ENCODE measurements at places on chromosomes 1 and 21.

- DNase-seq = no peak
Measured at GRCh38 chr1:157137408-157138219, 581 bp downstream of the ETV3 start.

GRCh38 chr1:237685551-237685950, 205.2 kb downstream of the ZP4 start:
- no peak for DNase-seq

DNA sequence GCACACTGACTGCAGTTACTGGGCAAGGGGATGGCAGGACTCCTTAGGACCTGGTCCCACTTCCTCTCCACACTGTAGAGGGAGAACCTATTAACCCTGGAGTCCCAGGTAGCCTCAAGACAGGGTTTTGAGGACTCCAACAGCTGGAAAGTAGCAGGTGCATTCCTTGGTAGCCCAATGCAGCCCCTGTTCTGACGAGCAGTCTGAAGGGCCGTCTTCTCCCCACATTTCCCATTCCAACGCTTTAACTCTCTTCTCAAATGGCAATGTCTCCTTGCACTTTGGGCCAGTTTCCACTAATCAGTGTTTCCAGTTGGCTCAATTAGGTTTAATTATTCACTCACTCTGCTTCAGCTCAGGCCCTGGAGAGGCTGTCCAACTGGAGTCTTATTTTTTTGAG, 8.8 kb upstream of the INPP5B start:
- DNase-seq = no peak

- DNase-seq = no peak
Measured at GRCh38 chr21:41277846-41278245, 38.8 kb upstream of the FAM3B start.

GRCh38 chr1:84347932-84348555, 46.5 kb downstream of the SAMD13 start:
- DNase-seq = no peak

GRCh38 chr1:4309676-4310320, 344.6 kb upstream of the AJAP1 start:
- DNase-seq = no peak

DNA sequence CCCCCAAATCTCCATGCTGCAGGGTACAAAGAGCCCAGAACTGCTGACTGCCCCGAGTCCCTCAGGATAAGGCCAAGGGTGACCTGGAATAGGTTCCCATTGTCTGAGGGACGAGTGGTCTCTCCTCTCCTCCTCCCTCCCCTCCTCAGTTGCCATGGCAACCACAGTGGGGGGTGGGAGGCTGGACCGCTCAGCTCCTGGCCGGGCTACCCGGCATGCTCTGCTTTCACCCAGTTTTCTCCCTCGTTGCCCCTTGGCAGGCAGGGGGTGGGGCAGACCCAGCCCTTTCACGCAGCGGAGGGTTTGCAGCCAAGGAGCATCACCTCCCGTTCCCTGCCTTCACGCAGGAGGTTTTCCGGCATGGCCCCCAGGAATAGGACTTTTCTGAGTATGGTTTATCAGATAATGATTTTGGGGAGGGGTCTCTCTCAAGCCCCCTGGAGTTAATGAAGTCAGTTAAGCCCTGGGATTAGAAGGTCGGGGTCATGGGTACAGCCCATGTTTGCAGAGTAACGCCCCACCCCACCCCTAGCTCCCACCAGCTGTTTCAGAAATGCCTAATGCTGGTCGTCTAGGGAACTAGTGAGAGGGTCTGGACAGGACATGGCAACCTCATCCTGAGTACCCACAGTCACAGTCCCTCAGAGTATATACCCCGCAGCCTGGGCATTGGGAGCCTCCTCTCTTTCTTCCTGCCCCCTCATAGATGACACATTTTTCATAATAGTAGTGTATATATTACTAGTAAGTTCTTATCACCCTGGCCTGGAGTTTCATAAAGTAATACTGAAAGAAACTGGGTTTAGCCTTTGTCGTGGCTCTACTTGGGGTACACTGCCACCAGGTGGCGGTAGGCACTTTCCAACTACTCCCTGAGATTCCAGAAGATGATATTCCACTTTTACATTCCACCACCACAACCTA, 20.7 kb downstream of the C1QB start:
- DNase-seq = no peak

GRCh38 chr1:84785271-84786036, 95.2 kb upstream of the SSX2IP start:
- no peak for DNase-seq

DNA sequence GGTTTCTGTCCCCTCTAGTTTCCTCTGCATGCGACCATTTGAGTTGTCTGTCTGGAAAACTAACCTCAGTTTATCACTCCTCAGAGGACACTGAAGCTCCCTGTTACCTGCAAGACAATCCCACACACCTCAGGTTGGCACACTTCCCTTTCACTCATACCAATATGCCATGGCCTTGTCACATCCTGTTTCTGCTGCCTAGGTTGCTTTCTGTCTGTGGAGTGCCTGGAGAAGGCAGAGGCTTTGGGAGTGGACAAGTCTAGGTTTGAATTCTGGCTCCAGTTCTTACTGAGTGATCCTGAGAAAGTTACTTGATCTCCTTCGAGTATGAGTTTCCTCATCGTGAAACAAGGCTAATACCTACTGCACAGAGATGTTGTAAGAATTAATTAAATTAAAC, 171.5 kb upstream of the CACYBP start:
- DNase-seq = no peak

GRCh38 chr1:157193702-157194391, 55.7 kb upstream of the ETV3 start:
- no peak for DNase-seq

DNA sequence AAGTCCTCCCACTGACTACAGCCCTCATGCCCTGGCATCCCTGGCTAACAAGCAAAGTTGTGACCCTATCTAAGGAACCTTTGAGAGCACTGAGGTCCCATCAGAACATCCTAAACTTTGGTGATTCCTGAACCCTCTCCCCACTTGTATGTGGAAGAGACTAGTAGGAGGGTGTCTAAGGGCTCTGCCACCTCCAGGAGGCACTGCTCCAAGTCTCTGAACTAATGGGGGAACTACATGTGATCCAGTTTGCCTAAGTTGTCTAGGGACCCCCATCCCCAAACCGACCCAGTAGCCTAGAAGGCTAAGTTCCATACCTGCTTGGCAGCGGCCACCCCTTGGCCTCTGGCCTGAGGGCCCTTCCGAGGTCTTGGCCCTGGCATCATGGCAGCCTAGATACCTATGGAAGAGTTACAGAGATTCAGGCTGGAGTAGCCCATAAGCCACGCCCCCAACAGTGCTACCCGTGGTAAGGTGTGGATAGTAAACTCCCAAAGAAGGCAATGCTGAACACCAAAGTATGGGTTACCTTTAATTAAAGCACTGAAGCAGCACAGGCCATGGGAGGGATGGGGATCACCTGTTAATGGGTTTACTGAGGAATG, 1.7 kb downstream of the CC2D1B start:
- no peak for DNase-seq

DNA sequence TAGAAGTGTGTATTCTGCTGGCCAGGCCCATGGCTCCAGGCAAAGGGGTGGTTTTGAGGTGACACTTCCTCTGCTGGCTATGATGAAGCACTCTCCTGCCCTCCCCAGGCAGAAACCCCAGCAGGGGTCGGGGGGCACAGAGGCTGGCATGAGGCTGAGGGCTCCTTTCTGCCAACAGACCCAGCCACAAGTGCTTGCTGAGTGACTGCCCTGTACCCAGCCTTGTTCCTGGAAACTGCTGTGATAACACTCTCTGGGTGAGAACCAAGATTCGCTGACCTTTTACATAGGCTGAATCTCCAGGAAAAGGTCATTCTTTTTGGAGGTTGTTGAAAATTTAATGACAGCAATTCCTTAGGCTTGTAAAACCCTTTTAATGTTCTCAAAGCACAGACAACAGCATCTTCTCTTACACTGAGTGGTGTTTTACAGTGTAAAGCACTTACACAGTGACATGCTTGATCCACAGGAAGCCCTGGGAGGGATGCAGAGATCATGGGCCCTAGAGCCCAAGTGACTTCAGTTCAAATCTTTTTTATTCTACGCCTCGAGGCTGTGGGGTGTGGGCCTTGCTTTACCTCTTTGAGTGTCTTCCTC, 155.5 kb upstream of the FGGY start:
- no peak for DNase-seq

DNA sequence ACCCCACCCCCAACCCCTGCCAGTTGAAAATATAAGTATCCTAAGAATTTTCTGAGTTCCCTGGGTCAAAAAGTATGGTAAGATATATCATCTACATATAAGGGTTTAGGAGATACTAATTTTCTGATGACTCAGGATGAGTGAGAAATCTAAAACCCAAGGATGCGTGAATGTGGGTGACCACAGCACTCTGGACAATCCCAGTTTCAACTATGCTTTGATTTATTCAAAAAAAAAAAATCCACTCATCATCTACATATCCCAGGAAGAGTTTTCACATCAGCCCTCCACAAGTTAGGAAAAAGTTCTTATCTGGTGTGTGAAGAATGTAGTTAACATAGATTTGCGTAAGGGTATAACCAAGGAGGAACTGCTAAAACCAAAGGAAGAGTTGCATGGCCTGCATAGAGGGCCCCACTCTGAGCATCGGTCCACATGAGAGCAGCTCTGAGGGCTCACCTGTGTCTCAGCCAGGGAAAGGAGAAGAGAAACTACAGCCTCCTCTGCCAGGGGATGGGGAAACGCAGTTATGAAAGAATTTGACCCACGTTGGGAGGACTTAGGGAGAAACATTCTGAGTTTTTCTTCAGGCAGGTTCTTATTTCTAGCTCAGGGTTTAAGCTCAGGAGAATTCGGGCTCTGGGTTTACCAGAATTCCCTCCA, 18.8 kb downstream of the LAMB3 start:
- no peak for DNase-seq

DNA sequence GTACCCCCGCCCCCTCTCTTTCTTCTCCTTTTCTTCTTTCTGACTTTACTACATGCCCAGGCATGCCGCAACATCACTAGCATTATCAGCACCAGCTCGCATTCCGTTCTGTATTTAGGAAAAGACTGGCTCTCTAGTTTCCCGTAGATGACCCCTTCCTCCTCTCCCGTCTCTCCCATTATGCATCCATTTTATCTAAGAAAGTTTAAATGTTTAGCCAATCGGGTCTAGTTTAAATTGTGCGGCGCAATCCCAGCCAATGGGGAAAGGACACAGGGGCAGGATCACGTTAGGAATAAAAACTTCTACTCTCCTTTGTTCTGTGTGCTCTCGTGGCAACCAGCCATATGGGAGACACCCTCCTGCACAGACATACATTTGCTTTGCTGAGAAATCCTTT, 2.3 kb upstream of the KRTAP10-7 start:
- no peak for DNase-seq

- no peak for DNase-seq
Measured at GRCh38 chr1:8006037-8006963, 19.8 kb downstream of the ERRFI1 start.

DNA sequence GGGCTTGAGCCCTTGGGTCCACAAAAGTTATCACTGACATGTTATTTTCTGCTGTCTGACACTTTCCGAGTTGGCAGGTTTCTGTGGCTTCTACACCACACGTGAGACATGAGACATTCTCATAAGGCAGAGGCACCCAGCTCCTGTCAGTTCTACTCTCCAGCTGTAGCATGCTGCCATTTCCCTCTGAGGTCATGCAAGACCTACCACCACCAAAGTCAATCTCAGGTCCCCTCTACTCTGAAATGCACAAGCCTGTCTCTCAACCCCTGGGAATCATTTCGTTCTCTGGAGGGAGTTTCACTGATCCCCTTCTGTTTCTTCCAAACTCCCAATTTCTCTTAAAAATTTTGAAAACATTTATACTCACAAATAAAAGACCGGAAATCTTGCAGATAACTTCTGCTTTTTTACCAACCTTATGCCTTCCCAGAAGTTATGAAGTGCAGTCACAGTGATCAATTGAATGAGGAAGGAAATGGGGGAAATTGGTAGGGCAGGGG, 39.5 kb upstream of the CR2 start:
- no peak for DNase-seq

DNA sequence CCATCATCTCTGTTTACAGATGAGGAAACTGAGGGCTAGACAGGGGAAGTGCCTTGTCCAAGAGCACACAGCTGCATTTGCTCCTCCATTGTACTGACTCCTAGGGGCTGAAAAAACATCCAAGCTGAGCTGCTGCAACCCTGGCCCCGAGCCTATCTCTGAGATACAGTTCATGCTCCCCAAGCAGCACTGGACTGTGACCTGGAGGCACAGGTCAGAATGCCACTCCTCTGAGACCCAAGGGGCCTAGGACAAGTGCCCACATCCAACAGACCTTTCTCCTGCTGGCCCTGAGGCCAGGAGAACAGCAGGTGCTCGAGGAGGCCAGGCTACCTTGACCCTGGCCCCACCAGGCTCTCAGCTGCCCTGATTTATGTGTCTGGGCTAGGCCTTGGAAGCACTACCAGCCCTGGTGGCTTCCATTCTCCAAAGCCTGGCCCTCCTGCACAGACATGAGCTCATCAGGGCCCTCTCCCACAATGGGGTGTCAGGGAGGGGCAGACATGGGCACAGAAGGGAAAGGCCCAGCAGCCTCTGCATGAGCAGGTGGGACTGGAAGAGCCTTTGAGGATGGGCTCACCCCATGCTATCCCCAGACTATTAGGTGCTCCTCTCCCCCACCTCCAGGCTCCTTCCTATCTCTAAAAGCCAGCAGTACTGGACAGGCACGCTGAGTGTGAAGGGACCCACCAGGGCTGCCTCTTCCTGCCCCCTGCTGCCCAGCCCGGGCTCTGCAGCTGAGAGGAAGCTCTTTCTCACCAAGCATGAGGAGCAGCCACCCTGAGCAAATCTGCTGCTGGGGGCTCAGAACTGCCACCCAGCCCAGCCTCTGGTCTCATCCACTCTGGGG, 18.8 kb downstream of the ADGRB2 start:
- DNase-seq = no peak

DNA sequence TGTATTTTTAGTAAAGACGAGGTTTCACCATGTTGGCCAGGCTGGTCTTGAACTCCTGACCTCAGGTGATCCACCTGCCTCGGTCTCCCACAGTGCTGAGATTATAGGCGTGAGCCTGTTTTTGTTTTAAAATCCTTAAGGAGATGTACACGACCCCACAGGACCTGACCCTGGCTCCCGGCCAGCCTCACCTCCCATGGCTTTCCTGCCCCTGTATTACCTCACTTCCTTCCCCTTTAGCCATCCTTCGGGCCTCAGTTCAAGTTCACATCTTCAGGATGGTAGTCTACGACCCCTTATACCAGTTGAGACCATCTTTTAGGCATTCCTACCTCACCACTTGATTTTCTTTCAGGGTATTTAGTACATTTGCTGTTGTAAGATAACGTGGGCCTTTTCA, 36.3 kb downstream of the TCP10L start:
- no peak for DNase-seq

DNA sequence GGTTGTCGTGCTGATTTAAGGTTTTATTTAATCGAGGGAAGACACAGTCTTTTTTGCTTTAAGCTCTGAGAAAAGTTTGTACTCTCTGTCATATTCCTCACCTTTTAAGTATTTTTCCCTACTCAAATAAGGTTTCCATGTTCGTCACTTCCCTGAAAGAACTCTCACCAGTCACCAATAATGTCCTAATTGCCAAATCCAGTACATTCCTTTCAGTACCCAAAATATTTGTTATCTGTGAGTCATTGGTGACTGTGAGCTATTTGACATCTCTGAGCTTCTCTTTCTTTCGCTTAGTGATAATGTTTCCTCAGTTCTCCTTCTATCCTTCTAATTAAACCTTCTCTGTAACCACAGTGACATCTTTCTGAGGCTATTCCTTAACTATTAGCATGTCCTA, 874.2 kb upstream of the ADGRL2 start:
- DNase-seq = no peak

GRCh38 chr1:38616846-38617245, 242.7 kb downstream of the RRAGC start:
- DNase-seq = no peak

GRCh38 chr1:110174961-110175360, 24.7 kb downstream of the SLC6A17 start:
- no peak for DNase-seq

- no peak for DNase-seq
Measured at GRCh38 chr1:121516234-121516967, 331.6 kb downstream of the SRGAP2C start.
